ENCODE measurements at places on chromosomes 2 and 18.
A peak's percentile ranks its signal among the peaks of the same experiment; 100 is the strongest.

GRCh38 chr2:179614121-179614520, 247.3 kb downstream of the ZNF385B start:
- no peak for DNase-seq

DNA sequence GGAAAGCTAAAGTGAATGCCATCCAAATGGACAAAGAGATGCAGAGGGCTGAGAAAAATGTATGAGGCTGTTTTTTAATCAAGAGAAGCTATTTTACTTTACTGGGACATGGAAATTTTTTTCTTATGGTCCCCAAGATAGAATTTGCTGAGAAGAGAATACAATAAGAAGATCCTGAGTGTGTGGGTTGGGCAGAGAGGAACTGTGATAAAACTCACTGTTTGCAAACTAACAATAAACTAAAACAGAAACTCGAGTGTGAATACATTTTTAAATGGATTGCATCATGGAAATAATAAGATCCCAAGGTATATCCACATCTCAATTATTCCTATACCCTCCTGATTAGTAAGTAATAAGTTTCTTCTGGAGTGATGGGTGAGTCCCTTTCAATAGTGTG, 4.4 kb downstream of the NEB start:
- DNase-seq: no peak

DNA sequence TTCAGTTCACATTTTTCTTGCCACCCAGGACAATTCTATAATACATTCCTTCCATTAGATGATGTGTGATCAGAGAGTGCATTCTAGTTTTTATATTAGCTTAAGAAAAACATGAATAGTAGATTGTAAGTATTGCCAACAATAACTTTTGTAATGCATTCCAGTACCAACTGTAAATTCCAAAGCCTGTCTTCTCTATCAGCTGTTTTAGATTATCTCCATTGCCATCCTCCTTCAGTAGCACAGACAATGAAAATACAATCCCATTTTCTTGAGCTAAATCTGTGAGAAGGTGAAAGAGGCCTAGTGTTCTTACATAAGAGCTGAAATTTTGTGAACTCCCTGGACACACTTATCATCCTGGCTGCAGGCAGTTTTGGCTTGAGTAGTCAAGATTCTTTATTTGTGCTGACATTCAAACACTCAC, 103.9 kb downstream of the CCBE1 start:
- DNase-seq: no peak

- DNase-seq: no peak
These were observed 105.1 kb downstream of the KCNF1 start for GRCh38 chr2:11016735-11017388.

DNA sequence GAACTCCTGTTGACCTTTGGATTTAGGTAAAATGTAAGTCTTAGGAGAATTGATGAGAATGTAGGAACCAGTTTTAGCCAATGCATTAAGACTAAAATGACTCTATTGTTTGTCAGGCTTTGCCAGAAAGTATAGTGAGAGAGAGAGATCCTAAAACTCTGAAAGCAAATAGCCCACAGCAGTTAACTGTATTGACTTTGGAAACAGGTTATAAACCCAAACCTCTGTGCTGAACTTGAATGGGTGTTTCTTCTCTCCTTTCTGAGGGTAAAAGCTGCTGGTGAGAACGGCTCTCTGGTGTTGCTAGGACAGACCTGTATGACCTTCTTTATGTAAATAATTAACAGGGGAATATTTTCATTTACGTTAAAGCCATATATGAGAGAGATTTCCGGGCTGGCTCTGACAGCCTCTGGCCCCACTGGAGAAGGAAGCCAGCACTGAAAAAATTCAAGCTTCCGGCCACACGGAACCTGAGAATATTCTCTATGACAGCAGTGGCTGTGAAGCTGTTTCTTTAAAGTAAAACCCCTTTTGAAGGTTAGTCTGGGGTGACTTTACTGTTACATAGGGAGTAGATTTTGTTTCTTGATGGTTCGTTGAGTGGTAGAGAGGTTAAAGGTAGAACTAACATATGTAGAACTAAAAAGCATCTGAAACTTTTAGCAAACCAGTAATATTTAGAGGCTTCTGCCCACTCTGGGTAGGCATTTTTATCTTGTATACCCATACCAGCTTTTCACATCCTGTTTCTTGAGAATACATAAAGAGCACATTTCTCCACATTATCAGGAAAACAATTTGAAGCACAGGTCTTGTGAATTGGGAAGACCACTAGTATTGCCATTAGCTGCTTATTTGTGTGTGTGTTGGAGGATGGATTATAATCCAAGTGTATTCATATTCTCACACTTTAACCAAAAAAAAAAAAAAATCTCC, 123.8 kb downstream of the SPTBN1 start:
- no peak for DNase-seq

GRCh38 chr18:49072524-49072934, 121.8 kb upstream of the SMAD7 start:
- DNase-seq: peak; percentile 90

DNA sequence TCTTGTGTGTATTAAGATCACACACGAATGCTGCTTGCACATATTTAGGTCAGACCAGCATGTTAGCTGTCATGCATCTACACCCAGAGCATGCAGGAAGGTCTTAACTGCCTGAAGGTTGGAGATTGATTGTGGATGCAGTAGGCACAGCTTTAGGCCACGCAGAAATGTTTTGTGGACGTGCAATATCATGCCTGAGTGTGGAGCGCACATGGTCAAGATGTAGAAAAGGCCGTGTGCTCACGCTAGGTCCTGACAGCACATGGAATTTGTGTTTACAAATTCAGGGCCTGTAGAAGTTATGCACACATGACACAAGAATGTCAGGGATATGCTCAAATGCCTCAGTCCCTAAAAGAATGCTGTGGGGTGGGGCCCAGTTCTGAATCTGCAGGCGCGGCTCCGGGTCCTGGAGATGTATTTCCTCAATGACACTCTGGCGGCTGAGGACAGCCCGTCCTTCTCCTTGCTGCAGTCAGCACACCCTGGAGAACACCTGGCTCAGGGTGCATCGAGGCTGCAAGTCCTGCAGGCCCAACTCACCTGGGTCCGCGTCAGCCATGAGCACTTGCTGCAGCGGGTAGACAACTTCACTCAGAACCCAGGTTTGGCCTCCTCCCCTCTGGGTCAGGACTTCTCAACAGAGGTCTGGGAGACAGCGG, 27.9 kb downstream of the MARCO start:
- no peak for DNase-seq

DNA sequence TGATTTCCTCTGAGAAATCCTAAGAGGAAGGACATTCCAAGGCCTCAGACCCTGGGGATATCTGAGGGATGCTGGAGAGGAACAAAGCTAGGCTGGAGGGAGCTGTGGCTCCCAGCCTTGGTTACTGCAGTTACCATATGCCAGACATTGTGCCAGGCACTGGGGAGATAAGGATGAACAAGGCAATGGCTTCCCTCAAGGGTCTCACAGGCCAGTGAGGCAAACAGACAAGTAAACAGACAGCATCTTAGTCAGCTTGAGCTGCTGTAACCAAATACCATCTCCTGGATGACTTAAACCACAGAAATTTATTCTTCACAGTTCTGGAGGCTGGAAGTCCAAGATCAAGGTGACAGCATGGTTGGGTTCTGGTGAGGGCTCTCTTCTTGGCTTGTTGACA, 91.8 kb downstream of the SKA1 start:
- no peak for DNase-seq

All from hematopoietic multipotent progenitor cell treated with erythropoietin and hydrocortisone succinate and interleukin-3 and kit ligand, for 8 days (in vitro differentiated cells).